A549 treated with CORT108297 at 1 μM for 4 hours (cell line): ENCODE measurements at places on chromosomes 16 and 17. TPM values are rescaled to one million over a fixed set of nuclear protein-coding genes. Genes with fewer than 3 reads are reported as not detected.

TM4SF5 gene
- 0.51 to 1.2 TPM (median 0.90 TPM) in 5 replicates for total RNA-seq

ACD gene
- 27.6 to 38.3 TPM (median 36.3 TPM) in 5 replicates for total RNA-seq

NPIPB9 gene
- total RNA-seq, result 1.4 to 2.3 TPM (median 1.7 TPM) in 5 replicates

NPIPA5 gene
- total RNA-seq, result 0.29 to 4.3 TPM (median 0.54 TPM) in 5 replicates

GAS2L2 gene
- total RNA-seq, result 0.06 to 0.15 TPM (median 0.09 TPM) in 5 replicates

PRPSAP2 gene
- total RNA-seq, result 42.4 to 48.3 TPM (median 44.1 TPM) in 5 replicates
